ENCODE measurements at places on chromosomes 2 and 18.

- no peak for DNase-seq
These were observed at the start of gene IL1R1 for GRCh38 chr2:102141970-102142828. Gene IL1R1, plus strand, starts transcription at chr2:102142746. Its CDS starts 14,979 bp downstream, at chr2:102157725.

GRCh38 chr2:231347638-231348037, 47.9 kb upstream of the B3GNT7 start:
- no peak for DNase-seq

GRCh38 chr2:43169099-43169945, 57.1 kb downstream of the ZFP36L2 start:
- DNase-seq, result no peak

DNA sequence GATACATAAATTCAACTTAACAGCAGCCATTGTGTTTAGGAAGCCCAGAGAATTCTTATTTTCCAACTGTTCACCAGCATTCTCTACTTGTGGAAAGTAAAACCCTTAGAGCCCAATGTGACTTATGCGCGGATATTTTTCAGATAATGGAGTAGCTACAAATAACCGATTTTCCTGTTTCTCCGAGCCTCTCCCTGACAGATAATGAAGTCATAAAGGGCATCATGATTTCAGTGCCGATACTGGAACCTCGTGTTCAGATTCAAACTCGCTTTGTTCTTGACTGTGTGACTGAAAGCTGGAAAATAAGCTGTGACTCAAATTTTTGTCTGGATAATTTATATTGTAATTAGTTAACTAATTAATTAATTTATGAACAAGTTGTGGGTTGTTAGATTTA, 228.2 kb downstream of the VAPA start:
- DNase-seq, result no peak

- no peak for DNase-seq
These were observed 53.0 kb upstream of the ALPP start for GRCh38 chr2:232325324-232326273.
